ENCODE measurements at places on chromosomes 5 and 9.

GRCh38 chr9:87156247-87156646 is 208.9 kb upstream of the GAS1 start:
- no peak for DNase-seq

- DNase-seq: no peak
Observed at GRCh38 chr5:154861946-154862345, 3.5 kb downstream of the CNOT8 start.

GRCh38 chr5:164577742-164578141 is 1072.3 kb downstream of the MAT2B start:
- no peak for DNase-seq

- no peak for DNase-seq
Observed at GRCh38 chr9:119761812-119762211, 392.6 kb upstream of the BRINP1 start.

DNA sequence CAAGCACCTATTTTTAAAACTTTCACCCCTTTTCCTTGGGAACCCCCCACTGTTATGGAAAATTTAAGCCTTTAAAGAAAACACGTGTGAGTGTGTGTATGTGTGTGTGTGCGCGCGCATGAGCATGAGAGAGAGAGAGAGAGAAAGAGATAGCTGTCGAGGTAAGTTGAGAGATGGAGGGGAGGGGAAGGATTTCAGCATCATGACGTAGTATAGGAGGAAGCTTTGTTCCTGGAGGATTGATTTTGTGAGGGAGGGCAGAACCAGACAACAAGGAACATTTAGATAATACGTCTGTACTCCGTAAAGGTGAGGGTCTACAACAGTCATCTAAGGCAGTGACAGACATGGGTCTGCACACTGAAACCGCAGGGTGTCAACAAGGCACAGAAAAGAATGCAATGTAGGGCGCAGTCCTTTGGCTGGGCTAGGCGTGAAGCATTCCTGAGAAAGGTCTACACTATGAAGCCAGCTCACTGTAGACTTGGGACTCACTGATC is 227.7 kb downstream of the SMARCA2 start:
- DNase-seq: no peak

DNA sequence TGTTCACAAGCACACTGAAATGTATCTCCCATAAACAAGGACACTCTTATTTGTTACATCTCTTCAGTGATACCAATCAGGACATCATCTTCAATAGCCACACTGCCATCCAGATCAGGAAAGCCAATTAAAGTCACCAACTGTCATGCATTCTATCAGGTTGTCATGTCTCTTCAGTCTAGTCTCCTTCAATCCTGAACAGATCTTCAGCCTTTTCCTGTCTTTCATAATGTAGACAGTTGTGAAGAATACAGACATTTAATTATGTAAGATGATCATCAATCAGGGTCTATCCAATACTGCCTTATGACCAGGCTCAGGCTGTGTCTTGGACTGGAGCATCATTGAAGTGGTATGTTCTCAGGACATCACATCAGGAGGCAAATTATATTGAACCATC is 419.8 kb upstream of the SMC2 start:
- DNase-seq: no peak

Measured in T47D (cell line).